ENCODE measurements at places on chromosomes 12 and 14.

DNA sequence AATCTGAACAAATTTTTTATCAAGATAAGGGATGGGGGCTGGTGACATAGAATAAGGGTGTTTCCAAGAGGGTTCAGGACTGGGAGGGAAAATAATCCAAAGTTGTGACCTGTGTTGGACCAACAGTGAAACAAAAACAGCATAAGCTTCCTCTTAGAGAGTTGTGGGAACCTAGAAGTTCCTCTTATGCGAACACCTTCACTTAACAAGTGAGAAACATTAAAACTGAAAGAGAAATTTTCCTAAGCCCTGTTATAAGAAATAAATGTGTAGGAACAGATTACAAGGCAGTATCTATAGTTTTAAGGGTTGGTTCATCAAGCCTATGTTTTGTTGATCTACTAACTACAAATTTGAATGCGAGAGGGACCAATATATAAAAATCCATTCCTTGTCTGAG is 58.4 kb downstream of the LLPH start:
- no peak for DNase-seq

DNA sequence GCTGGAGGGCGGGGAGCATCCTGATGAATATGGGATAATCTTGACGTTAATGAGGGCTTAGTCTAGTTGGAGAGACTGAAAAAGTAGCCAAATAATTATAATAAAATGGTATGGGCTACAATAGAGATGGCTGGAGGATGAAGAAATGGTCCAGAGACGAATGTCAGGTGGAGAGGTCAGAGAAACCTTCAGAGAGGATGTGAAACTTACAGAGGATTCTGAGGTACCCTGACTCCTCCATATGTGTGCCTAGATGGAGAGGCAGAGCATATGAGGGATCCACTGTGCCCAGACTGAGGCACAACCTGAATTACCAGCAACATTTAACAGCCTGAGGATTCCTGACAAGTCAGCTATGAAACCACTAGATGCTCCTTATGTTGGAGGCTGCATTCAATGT is 417.0 kb downstream of the ATP23 start:
- no peak for DNase-seq

- DNase-seq: no peak
Observed at GRCh38 chr14:85401384-85401783, 128.6 kb upstream of the FLRT2 start.

DNA sequence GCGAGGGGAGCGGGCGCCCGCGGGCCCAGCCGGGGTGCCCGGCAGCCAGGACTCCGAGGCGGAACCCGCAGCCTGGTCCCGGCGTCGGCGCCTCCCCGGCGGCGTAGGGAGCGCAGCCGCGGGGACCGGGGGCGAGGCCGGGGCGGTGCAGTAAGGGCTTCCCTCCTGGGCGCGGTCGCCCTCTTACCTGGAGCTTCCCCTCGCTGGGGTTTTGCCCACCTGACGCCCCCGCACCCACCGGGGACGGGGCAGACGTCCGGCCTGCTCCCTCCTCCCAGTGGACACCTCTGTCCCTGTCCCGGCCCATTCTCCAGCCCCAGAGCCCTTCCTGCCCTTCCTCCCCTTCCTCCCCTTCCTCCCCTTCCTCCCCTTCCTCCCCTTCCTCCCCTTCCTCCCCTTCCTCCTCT is 413 bp upstream of the TUBA1C start:
- no peak for DNase-seq

- DNase-seq: no peak
Observed at GRCh38 chr14:104784846-104785707, 10.5 kb downstream of the AKT1 start.

GRCh38 chr12:51721282-51721940 is 127.1 kb downstream of the FIGNL2 start:
- no peak for DNase-seq

GRCh38 chr14:24334431-24335291 is at the start of gene ADCY4:
Gene ADCY4, minus strand, starts transcription at chr14:24335071. Its CDS starts 419 bp downstream, at chr14:24334652.
- DNase-seq: no peak

- DNase-seq: no peak
Observed at GRCh38 chr12:1819050-1819449, 1.3 kb upstream of the LRTM2 start.

DNA sequence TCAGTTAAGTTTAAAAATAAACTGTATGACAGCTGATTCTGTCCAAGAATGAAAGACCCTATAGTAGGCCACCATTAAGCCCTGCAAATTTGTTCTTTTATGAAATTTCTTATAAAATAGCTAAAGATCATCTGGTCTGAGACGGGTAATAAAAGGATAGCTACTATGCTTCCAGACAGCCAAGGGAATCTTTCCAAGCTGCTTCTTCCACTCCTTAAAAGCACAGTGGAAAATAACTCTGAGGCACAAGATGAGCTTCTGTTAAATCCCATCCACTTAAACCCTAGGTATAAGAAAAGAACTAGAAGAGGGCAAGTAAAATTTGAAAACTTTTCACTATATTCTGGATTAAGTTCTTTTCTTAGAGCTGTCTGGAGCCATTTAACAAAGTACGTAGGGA is 194.3 kb downstream of the CAPZA3 start:
- DNase-seq: no peak

- DNase-seq: no peak
Observed at GRCh38 chr12:71627438-71628002, 36.1 kb downstream of the ZFC3H1 start.

DNA sequence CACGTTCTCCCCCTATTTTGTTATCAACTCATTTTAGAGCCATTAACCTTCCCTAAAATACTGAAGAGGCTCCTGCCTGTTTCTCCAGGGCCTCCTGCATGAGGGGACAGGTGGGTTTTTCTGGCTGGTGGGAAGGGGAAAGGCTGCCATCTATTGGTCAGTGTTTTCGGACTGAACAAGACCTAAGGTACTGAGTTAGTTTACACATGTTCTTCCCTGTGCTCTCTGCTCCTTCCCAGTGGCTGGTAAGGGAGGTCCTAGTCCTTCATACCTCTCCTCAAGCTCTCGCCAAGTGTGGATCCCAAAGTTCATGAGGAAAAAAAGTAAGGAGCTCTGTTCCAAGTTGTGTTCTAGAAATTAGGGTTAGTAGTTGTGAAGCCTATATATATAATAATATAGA is 357.5 kb downstream of the FSCB start:
- peak; percentile 70 for DNase-seq

DNA sequence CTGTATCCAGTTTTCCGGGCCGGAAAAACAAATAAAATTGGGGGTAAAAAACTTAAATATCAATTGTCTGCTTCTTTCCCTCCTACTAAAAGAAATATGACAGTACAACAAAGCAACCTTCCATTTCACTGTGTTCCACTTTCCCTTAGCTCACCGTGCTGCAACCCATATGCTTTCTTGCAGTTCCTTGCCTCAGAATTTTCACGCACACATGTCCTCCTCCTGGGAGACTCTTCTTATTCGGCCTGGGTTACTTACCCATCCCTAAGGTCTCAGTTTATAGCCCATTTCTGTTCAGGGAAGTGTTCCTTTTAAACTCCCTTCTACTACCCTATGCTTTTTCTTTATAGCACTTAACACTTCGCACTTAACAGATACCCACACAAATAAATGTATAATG is 4.5 kb upstream of the MAGOHB start:
- DNase-seq: no peak

DNA sequence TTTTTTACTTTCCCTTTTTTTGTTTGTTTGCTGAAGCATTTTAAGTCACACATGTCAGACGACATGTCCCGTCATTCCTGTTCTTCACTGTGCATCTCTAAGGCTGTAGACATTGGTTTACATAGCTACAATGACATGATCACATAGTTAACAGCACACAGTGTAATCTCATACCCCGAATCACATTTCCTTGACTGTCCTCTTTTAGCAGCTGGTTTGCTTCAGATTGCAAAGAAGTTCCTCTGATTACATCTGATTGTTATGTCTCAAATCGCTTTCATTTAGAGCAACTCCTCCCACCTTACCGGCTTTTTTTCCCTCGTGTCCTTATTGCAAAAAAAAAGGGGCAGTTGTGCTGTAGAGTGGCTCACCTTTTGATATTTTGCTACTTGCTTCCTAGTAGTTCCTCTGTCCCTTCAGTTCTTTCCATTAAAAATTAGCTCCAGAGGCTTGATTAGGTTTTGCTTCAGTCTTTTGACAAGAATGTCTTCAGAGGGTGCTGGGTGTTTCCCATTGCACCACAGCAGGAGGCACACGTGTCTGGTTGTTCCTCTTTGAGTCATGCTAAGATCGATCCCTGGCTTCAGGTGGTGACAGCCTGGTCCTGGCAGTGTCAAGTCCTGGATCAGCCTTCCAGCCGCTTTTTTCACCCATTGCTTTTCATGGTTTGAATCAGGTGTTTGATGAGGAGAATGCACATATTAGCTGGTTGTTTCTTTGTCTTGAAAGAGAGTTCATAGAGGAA is 35.0 kb downstream of the ZNF664 start:
- DNase-seq: no peak

- no peak for DNase-seq
Observed at GRCh38 chr12:49197256-49197655, 8.4 kb upstream of the TUBA1A start.

- no peak for DNase-seq
Observed at GRCh38 chr12:5203274-5203673, 159.6 kb downstream of the KCNA5 start.

DNA sequence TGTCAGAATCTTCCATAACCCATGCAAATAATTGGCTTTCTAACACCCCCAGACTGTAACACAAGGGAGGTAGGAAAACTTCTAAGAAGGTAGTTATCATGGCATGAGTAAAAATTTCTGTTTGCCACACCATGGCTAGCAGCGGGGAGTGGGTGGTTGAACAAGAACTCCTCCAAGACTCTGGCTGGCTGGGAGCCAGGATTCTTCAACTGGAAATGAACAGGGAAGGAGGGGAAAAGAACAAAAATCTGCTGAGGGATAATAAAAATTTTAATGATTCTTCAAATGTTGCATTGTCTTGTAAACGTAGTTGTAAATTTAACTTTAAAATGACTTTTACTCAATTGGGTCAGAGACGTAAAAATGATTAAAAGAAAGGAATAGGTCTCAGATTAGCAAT is 78.9 kb downstream of the AKAP6 start:
- DNase-seq: no peak

- no peak for DNase-seq
Observed at GRCh38 chr12:121577443-121578180, 3.2 kb downstream of the KDM2B start.

GRCh38 chr12:122474324-122474716 is 26.4 kb downstream of the ZCCHC8 start:
- DNase-seq: no peak

- no peak for DNase-seq
Observed at GRCh38 chr14:101049942-101050341, 146.4 kb upstream of the RTL1 start.

GRCh38 chr12:104650541-104650940 is 193.8 kb downstream of the CHST11 start:
- DNase-seq: no peak

- no peak for DNase-seq
Observed at GRCh38 chr12:118694128-118694775, 287.1 kb upstream of the SRRM4 start.

GRCh38 chr12:126685636-126686035 is 1581.3 kb upstream of the TMEM132C start:
- no peak for DNase-seq

DNA sequence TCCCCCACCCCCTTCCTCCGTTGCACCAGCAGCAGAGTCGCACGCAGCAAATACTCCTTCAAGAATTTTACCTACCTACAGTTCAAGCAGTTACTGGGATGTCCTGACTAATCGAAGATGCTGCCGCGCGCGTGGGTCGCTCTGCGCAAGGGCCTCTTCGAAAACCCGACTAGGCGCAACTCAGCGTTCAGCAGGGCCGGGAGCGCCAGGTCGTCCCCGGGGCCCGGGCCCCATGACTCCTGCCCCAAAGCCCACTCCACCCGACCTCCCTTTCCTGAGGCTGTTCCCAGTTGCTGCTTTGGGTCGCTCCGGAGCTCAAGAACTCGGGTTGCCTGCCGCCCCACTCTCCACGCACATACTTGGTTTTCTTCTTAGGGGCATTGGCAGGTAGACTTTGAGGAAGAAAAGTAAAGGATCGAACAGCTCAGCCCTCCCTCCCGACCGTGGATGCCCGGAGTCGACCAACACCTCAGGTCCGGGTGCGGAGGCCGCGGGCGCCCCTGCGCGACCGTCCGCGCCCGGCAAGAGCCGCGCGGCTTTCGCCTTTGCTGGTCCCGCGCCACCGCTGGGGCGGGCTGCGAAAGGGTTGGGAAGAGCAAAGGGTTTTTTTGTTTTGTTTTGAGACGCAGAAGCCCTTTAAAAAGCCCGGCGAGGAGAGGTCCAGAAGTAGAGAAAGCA is 1.9 kb downstream of the BMP4 start:
- peak; percentile 18 for DNase-seq

GRCh38 chr14:89444516-89445125 is 27.6 kb upstream of the FOXN3 start:
- no peak for DNase-seq

- no peak for DNase-seq
Observed at GRCh38 chr14:84610086-84610485, 919.9 kb upstream of the FLRT2 start.

DNA sequence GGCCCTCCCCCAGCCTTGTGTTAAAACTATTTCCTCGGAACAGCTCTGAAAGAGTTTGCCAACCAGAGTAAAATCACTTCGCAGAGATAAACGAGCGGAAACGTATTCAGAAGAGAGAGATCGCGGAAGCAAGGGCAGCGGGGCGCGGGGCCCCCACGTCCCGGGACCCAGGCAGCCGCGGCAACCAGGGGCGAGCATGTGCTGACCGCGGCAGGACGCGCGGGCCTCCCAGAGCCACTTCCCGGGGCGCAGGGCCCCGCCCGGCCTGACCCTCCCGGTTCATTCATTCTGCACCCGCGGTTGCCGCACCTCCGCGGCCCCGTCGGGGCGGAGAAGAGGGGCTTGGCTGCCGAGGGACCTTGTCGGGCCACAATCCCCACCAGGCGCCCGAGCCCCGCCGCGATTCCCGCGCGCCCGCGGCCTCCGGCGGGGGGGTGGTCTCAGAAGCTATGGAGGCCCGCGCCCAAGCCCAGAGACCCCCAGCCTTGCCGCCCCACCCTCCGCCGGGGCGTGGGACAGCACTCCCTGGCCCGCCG is 598 bp downstream of the UBE2N start:
- DNase-seq: peak; percentile 32

- DNase-seq: no peak
Observed at GRCh38 chr14:93034671-93034994, 81.1 kb downstream of the ITPK1 start.

DNA sequence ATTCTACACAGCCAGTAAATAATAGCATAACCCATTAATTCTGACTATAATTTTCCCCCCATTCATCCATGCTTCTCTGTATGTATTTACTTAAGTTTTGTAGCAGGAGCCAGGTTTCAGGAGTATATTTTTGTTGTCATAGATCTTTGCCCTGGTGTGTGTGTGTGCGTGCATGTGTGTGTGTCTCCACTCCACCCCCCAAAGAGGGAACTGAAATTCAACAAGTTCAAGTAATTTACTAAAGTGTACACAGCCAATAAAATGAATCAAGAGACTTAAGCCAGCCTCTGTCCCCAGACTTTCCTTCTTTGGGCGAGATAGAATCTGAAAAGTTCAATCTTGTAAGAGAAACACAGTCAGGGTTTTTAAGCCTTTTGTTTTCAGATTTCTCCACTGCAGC is 792.0 kb downstream of the MED13L start:
- DNase-seq: no peak

GRCh38 chr12:109492371-109492770 is 14.9 kb downstream of the UBE3B start:
- no peak for DNase-seq

Data from RKO (cell line).